H54 (cell line): ENCODE measurements at places on chromosomes 3 and 15.

- DNase-seq, result no peak
These were observed 68.6 kb downstream of the KAT2B start for GRCh38 chr3:20108869-20109268.

DNA sequence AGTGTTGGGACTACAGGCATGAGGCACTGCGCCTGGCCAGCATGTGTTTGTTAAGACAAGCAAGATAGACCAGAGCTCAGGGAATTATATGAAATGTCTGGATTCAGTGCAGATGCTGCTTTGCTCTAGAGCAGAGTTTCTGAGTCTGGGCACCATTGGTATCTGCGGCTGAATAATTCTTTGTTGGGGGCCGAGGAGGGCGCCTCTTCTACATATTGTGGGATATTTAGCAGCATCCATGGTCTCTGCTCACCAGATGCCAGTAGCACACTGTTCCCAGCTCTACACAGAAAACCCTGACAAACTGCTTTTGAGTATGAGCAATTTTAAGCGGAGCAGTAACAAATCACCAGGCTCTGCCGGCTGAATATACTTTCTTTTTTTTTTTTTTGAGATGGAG is 3.6 kb upstream of the LDHAL6B start:
- DNase-seq, result no peak

DNA sequence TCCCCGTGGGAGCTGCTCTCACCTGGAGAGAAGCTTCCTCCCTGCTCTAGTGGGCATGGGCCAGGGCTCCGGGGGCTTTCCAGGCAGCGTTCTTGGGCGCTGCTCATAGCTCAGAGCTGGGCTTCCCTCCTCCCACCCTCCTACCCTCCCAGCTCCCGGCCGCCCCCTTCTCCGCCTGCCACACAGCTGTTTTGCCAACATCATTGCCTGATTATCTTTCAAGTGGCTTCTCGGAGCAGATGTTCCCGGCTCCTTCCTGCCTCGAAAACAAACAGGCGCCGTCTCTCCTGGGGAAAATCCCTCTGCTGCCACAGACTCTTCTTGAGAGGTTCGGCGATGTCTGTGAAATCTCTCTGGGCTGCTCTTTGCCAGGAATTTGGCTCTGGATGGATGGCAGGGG is 195.6 kb downstream of the RPLP1 start:
- no peak for DNase-seq

DNA sequence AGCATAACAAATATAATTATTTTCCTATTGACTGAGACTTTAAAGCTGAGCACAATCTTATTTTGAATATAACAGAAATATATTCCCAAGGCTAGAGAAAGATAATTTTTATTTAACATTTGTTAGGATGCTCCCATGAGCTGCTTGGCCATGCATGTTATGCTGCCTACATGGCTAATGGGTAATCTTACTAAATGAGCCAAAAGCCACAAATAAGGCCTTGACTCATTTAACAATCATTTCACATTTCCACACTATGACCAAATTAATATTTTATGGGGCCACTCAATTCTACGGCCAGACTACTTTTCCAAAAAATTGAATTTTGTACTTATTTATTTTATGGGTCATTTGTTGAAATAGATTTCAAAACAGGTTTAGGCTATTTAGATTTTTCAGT is 141.7 kb downstream of the MEIS2 start:
- no peak for DNase-seq

GRCh38 chr3:28218071-28218916 is 23.1 kb upstream of the CMC1 start:
- no peak for DNase-seq

GRCh38 chr3:47910233-47910632 is 106.0 kb downstream of the MAP4 start:
- no peak for DNase-seq
